ENCODE measurements at places on chromosomes 12 and 14.
A peak's percentile ranks its signal among the peaks of the same experiment; 100 is the strongest.

DNA sequence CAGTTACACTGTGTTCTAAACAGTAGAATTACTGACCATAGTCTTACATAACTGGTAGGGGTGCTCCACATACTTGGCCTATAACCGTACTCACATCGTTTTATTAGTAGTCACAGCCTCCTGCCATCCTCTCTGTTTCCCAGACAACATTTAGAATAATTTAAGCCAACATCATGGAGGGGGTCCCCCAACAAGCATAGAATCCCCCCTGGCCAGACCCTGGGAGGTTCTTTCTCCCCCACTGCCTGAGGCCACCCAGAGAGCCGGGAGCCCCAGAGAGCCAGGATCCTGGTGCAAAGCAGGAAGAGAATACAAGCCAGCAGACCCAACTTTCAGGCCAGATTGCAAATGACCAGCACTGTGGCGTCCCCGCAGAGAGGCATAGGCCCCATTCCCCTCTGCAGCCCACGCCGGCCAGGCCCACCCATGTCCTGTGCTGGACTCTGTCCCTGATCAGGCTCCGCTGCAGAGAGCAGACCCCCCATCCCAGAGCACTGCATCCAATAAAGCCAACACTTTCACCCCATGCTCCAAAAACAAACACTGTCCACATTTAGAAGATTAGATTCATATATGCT, 195.2 kb downstream of the NTF3 start:
- no peak for DNase-seq

- no peak for DNase-seq
These were observed 6.7 kb upstream of the PTGER2 start for GRCh38 chr14:52307376-52307775.

DNA sequence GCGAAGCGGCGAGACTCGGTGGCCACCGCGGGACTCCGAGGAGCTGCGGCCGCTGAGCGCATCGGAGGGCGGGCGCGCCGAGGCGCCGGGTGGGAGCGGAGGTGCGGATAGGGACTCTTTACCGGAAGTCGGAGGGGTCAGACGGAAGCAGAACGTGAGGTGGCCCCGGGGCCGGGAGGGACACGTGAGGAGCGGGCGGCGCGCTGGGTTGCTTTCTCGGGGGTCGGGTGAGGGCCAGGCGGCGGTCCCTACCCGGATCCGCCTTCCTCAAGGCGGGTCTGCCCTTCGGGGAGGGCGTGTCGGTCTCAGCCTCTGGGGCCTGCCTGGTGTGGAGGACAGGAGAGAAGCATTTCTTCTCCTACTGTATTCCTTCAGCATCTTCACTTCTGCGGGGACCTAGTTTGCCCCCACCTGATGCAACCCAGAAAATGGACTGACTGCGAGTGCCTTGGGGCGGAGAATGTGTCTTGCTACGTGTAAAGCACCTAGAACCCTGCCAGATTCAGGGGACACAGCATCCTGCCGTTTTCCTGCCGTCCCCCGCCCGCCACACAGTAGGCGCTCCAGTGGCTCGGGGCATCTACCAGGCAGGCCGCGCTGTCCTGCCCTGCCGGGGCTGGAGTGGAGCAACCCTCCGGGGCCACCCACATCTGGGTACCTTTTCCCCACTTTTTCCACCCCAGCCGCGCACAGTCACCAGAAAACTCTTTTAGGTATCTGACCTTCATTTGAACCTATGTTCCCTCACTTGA, 514 bp upstream of the ATXN2 start:
- peak; percentile 94 for DNase-seq

- DNase-seq = no peak
These were observed 444.7 kb downstream of the FLRT2 start for GRCh38 chr14:85974602-85975001.
